Activated CD4-positive, alpha-beta T cell treated with anti-CD3 and anti-CD28 coated beads, Interleukin-2, amount 50 U/mL, for 48 hours (primary cell): ENCODE measurements at places on chromosomes 7 and 10.
A peak's percentile ranks its signal among the peaks of the same experiment; 100 is the strongest.

DNA sequence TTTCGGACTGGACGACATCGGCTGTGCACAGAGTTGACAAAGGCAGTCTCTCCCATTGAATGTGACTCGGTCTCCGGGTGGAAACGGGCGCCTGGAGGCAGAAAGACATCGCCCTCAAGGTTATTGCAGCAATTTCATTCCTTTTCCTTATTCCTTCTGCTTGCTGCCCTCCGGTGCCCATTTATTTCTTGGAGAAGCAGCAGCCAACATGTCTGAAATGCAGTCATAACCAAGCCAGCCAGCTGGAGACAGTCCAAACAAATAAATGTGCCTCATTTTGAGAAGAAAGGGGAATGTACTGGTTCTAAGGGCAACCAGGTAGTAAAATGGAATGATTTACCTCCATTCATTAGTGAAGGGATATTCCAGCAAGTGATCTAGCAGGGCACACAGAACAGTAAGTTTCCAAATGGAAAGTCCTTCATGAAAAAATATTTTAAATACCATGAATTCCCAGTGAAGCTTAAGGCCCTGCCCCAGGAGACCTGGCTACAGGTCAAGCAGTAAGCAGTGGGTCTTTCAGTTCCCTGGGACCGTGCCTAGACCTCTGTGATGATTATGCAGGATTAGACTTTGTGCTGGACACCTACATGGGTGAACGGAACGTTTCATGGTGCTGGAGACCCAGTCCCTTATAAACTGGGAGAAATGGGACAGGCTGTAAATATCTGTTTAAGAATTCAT, 86.6 kb downstream of the ABLIM1 start:
- no peak for DNase-seq

GRCh38 chr7:155168597-155169480, 98.7 kb downstream of the HTR5A start:
- no peak for DNase-seq

DNA sequence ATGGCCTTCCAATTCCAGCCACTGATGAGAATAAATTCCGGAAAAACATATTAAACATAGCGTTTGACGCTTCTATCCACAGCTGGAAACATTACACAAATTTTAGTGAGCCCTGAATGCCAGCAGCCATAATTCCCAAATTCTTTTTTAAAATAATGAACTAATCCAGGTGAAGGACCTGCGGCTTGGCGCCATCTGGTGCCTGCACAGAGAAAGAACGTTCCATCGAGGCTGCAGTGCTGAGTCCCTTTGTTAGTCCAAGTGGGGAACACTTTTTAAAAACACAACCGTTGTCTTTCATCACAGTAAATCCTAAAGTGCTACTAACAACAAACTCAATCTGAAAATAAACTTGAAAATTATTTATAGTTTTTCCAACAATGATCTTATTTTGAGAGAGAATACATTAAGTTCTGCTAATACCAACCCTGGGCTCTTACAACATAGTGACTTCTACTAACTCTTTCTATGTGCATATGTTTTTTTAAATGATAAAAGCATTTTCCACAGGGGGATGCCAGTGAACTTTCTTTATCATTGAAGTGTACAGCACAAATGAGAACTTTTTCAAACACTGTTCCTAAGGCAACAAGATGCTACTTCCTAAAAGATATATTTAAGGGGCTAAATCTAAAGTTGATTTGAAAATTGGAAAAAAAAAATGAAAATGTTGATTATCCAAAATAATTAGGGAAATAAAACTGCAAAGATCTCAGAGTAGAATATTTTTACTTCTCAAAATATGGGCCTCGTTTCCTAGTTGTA, 166.9 kb upstream of the RNF32 start:
- peak; percentile 22 for DNase-seq

- DNase-seq, result no peak
Observed at GRCh38 chr7:25118048-25118753, 6.9 kb downstream of the CYCS start.

GRCh38 chr10:75532253-75532924, 101.0 kb downstream of the LRMDA start:
- no peak for DNase-seq

GRCh38 chr10:124939290-124939689, 2.6 kb upstream of the ZRANB1 start:
- no peak for DNase-seq

- no peak for DNase-seq
Observed at GRCh38 chr7:101116898-101117297, 10.0 kb upstream of the SERPINE1 start.

GRCh38 chr7:25187932-25188331, 40.4 kb downstream of the NPVF start:
- no peak for DNase-seq

GRCh38 chr10:50381642-50382041, 130.3 kb upstream of the ASAH2 start:
- no peak for DNase-seq

DNA sequence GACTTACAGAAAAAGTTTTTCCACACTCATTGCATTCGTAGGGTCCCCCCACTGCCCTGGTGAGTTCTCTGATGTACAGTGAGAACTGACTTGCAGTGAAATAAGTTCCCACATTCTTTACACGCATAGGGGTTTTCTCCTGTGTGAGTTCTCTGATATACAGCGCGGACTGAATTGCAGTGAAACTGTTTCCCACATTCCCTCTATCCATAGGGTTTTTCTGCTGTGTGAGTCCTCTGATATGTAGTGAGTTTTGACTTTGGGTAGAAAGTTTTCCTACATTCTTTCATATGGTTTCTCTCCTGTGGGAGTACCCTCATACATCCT, 147.0 kb downstream of the GLRX3 start:
- no peak for DNase-seq

DNA sequence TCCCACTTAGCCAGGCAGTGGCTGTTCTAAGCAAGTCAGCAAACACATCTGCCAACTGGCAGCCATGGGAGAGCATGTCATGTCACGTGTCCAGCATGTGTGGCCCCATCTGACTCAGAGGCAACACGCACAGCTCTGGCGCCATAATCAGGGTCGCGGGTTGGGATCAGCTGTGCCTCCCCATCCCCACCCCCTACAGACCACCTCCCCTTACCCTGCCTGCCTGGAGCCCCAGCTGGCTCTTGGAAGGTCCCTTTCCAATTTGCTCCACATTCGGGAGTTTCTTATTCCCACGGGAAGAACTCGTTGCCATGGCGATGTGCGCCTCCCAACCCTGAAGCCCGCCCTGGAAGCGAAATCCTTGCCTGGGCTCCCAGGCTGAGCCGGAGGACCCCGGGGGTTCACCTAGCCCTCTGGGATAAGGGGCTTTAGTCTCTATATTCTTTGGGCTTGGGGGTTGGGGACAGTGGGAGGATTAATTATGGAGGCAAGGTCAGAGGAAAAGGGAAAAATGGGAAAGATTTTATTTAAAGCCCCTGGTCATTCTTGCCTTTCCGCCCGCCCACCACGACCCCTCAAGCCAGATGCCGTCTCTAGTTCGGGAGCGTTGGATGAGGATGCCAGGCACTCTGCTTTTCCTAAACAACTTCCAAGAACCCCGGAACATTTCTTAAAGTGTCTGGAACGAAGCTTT, 283.7 kb downstream of the ZEB1 start:
- DNase-seq, result no peak

- no peak for DNase-seq
Observed at GRCh38 chr10:4846775-4847174, 20.8 kb downstream of the AKR1E2 start.

- DNase-seq, result no peak
Observed at GRCh38 chr7:127771707-127772106, 119.7 kb downstream of the SND1 start.

GRCh38 chr10:4673279-4674040, 152.5 kb upstream of the AKR1E2 start:
- no peak for DNase-seq
